ENCODE measurements at places on chromosomes 4 and X.

DNA sequence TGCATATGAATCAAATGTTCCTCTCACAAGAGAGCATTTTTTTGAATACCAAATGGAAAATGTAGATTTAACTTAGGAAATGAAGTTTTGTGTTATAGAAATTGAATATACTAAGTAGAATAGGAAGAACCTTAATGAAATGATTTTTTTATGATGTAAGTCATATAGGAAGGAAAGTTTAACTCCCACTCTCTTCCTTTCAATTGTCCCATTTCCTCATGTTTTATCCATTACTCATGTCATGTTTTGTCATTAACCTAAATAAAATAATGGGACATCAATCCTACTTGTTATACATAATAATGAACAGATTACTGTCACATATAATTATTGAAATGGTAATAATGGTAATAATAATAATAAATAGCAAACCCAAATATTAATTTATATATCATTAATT lies 22.7 kb upstream of the SRD5A3 start:
- no peak for DNase-seq

DNA sequence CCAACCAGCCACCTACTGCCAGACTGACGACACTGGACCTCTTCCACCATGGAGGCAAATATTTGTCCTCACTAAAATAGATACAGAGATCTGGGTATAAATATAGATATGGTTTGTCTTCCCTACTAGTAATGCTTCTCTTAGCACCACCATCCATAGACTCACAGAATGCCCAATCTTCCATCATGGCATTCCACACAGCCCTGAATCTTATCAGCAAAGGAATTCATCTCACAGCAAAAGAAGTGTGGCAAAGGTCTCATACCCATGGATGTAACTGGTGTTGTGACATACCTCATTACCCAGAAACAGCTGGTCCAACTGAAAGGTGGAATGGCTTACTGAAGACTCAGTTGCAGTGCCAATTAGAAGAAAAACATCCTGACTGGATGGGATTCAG lies 47.2 kb upstream of the HS6ST2 start:
- DNase-seq = no peak

GRCh38 chr4:58163156-58163555 lies 1053.0 kb upstream of the IGFBP7 start:
- DNase-seq = no peak

GRCh38 chr4:144984241-144984640 lies 113.8 kb downstream of the ANAPC10 start:
- no peak for DNase-seq

DNA sequence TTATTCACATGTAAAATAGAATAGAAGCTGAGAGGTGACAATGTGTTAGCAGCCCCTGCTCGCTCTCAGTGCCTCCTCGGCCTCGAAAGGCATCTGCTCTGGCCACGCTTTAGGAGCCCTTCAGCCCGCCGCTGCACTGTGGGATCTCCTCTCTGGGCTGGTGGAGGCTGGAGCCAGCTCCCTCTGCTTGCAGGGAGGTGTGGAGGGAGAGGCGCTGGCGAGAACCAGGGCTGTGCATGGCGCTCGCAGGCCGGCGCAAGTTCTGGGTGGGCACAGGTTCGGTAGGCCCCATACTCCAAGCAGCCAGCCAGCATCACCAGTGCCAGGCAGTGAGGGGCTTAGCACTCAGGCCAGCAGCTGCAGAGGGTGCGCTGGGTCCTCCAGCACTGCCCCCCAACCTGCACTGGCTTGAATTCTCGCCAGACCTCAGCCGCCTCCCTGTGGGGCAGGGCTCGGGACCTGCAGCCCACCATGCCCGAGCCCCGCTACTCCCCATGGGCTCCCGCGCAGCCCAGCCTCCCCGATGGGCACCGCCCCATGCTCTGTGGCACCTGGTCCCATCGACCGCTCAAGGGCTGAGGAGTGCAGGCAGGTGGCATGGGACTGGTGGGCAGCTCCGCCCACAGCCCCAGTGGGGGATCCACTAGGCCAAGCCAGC lies 1346.7 kb upstream of the IGFBP7 start:
- no peak for DNase-seq

DNA sequence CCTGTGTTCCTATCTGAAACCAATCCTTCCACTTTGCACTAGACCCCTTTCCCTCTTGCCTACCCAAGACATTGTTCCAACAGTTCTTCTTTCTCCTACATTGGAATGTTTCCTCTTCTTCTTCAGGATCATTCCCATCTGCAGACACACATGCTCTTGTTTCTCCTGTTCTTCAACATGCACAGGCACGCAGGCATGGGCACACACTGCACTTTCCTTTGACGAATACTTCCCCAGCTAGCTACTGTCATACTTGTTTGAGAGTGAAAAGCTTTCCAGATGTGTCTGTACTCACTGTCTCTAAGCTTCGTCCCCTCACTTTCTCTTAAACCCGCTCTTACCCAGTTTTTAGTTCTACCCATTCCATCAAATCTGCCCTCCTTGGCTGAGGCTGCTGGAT lies 31.8 kb upstream of the ERVMER34-1 start:
- DNase-seq = no peak

DNA sequence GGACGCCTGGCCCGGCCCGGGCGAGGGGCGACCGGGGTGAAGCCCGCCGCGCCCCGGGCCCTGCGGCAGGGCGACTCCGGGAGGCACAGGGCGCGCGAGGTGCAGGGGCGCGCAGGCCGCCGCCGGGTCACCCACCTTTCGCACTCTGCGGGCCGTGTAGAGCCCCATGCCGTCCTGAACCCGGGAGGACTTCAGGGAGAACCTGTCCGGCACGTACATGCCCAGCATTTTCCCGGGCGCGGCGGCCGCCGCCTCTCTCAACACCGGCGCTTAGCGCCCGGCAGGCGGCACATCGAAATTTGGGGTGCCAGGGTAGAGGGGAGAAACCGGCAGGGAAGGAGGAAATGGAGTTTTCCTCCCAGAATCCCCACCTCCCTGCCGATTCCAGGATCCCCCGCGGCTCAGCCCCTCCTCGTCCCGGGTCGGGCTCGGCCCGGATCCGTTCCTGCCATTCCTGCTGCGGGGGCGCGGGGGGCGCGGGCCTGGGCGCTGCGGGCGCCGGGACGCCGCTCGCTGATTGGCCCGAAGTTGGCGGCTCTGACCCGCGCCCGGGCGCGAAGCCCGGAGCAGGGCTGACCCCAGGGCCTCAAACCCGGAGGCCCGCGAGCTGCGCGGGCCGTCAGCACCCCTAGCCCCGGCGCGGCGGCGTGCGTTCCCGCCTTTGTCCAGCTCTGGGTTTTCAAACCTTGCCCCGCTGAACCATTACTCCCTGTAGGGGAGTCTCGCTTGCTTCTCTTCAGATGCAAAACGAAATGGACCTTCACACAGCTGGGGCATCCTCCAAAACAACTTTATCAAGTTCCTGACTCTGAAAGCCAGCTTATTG lies at the start of gene PRDM5:
Gene PRDM5, minus strand, starts transcription at position 346 of the 826 bp plus-strand sequence. Its CDS starts 118 bp downstream, at position 228.
- peak; percentile 66 for DNase-seq

DNA sequence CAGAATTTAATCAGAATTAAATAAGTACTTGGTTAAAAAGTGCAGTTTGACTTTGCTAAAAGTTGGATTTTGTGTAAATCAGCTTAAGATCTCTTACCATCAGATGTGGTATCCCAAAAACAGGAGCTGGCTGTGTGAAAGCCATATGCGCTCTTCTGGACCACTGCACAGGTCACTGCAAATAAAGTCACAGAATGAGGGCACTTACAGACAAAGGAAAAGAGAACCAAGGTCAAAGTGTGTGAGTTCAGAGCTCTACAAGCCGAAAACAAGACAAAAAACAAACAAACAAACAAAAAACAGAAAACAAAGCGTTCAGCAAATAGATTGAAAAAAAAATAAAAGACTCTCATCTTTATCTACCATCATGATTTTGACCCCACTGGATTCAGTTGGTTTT lies 6.4 kb downstream of the DYNLT3 start:
- DNase-seq = no peak

DNA sequence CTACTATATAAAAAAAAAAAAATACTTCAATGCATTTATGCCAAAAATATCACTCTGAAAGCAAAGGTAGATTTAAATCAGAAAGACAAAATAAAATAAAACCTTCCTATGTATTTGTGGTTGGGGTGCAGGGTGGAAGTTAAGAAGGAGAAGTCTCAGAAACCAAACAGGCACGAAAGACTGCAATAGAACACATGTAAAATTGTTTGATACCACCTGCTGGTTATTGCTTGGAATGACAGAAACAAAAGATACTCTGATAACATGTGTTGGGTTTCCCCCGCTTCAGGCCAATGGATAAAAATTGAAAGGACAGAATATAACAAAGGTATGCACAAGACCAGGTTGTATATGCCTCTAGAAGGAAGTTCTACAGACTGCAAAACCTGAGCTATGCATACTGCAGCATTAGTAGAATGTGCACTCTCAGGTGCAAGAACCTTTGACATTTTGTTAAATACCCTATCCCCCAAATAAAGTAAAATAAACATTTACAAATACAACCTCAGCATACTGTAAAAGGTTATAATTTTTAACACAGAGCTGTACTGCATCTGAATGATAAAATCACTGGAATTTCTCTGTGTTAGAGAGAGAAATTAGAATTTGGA lies 118.8 kb downstream of the GABRA2 start:
- peak; percentile 53 for DNase-seq

GRCh38 chrX:93741811-93742210 lies 67.8 kb downstream of the FAM133A start:
- no peak for DNase-seq

DNA sequence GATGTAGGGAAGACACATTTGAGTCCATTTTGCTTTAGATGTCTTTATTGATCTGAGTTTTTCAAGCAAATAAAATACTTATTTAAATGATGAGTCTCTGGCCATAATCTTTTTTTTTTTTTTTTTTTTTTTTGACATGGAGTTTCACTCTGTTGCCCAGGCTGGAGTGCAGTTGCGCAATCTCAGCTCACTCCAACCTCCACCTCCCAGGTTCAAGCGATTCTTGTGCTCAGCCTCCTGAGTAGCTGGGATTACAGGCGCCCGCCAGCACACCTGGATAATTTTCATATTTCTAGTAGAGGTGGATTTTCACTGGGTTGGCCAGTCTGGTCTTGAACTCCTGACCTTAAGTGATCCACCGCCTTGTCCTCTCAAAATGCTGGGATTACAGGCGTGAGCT lies 194.5 kb upstream of the MAD2L1 start:
- no peak for DNase-seq

DNA sequence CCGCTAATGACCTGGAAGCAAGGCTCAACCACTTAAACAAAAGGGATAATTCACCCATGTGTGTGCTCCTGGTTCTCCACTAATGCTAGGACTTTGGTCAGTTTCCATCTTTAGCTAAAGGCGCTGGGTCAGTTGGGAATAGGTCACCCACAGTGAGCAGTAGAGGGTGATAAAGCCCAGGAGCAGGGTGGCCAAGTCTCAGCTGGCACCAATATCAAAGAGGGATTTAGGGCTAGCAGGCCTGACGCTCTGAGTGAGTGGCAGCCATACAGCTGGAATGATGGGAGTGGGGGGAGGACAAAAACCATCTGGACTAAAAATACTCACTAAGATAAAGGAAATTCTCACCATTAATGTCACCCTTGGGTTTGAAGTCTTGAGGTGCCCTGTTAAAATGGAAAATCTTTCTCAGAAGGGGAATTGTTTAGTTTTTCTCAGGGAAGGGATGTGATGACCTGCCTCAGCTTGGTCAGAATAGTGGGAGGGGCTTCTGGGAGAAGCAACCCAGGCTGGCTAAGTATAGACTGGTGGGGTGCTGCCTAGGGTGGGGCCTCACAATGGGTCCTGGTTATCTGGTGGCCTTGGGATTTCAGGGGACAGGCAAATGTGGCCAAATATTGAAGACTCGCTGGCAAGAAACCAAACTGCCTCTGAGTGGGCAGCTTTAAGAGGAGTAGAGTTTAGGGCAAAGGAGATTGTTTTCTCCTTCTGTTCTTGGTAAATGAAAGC lies 47.1 kb downstream of the TSC22D3 start:
- no peak for DNase-seq

DNA sequence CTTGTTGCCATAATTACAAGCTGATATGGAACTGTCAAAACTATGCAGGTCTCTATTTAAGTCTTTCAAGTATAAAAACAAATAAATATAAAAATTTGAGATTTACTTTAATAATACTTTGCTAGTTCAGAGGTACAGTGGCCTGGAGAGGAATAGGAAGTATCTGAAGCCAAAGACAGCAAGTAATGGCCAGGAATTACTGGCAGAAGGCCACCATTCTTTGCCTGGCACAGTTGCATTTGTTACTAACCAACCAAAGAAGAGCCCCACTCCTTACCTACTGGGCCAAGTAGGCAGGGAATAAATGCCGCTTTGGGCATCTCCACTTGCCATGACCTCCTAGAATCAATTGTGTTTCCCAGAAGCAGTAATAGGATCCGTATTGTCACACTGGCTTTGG lies 13.8 kb upstream of the ADAMTS3 start:
- DNase-seq = no peak

- no peak for DNase-seq
Measured at GRCh38 chrX:19194285-19195242, 72.3 kb upstream of the ADGRG2 start.

DNA sequence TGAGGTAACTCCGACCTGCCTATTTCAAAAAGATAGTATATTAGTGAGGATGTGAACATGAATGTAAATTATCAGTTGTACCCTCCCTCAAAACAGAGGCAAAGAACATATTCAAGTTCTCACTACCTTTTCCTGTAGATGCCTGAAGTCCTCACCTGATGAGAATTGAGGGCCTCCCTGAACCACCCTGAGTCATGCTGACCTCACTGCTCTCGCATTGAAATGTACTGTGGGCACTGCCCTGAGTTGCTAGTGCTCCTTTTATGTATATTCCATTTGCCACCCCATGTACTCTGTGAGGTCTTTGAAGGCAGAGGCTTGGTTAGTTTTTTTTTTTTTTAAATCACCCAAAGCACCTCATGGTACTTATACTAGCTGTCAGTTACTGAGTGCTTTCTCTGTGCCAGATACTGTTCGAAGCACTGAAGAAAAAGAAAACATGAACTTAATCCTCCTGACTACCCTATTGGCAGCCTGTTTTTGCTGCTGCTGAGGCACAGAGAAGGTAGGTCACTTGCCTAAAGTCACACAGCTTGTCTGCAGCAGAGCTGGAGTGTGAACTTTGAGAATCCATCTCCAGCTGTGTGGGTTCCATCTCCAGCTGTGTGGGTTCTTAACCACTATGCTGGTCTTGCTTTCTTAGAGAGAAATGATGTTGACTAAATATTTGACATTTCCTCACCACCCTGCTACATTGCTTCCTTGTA lies 253.1 kb upstream of the GPC4 start:
- no peak for DNase-seq

- DNase-seq = no peak
Measured at GRCh38 chr4:60450054-60450453, 750.1 kb upstream of the ADGRL3 start.

- no peak for DNase-seq
Measured at GRCh38 chrX:97322401-97322800, 438.7 kb downstream of the RPA4 start.

DNA sequence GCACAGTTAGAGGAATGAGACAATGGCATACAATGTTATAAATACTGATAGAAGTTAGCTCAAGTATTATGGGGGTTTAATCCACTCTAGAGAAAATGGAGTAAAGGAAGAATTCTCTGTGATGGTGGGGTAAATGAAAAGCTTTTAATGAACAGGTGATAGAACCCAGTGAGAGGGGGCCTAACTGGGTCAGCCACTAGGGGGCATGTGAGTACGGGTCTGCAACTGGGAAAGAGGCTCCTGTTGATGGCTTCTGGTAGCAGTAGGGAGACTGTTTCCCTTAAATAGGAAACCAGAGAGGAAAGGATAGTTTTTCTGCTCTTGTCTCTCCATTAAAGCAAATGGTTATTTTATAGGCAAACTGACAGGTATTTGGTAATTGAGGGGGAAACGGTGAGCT lies 132.8 kb upstream of the GPR101 start:
- DNase-seq = no peak

GRCh38 chr4:70721747-70722146 lies at the start of gene RUFY3:
Gene RUFY3 (plus strand): TSS chr4:70721964. CDS start chr4:70722574, 610 bp downstream.
- DNase-seq = peak; percentile 98

GRCh38 chr4:128775477-128775876 lies 34.0 kb upstream of the JADE1 start:
- no peak for DNase-seq
